Hematopoietic multipotent progenitor cell treated with erythropoietin and hydrocortisone succinate and interleukin-3 and kit ligand, for 15 days (in vitro differentiated cells): ENCODE measurements at places on chromosomes 7 and 10.

DNA sequence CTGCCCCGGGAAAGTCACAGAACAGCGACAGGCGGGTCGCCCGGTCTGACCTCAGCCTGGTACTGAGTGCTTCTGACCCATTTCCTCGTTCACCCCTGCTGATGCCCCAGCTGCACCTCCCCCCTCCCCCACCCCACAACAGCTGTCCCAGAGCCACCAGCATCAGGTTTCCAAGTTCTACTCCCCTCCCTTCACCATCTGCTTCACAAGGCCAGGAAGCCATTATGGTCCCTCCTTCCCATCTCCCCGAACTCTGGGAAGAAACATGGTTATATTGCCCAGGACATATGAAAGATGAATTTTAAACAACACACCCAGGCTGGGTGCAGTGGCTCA, 301.9 kb upstream of the GALNT17 start:
- no peak for DNase-seq

DNA sequence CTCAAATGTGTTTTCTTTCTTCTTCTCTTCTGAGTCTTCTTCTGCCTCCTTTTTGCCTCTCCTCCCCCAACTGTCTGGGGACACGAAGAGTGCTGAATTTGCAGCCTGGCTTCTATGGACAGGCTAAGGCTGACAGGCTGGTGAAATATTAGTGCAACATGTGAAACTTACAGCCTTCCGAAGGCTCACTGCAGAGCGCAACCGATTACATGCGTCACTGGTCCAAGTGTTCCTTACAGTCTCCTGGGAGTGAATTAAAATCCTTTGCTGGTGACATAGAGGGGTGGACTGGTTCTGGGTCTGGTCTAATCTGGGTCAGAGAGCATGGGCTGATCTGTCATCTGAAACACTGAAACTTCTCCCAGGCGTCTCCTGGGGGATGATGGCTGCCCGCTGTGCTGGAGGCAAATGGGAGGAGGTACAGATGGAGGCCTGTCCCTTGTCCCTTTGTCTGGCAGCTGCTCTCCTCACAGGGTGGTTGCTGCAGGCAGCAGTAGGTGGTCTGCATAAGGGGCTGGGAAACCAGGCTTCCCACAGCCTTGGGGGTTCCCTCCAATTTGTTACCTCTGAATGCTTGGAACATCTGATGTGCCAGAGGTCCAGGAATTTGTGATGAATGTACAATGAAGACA, 143.8 kb upstream of the BMPER start:
- DNase-seq: no peak

- no peak for DNase-seq
These were observed 411.4 kb downstream of the TNS3 start for GRCh38 chr7:47170516-47170915.

GRCh38 chr10:114766470-114766869, 55.1 kb upstream of the FHIP2A start:
- no peak for DNase-seq

DNA sequence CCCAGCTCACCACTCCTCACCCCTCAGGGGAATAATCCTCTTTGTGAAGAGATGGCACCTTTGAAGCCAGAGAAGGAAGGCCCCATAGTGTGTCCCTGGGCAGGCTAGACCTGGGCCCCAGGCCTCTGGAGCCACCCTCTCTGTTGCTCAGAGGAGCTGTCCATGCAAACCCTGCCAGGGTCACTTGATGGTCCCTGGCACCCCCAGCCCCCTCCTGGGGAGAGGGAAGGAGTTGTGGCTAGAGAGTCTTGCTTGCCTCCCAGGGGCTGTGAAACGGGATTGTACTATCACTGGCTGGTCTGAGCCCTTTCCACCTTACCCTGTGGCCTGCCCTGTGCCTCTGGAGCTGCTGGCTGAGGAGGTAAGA, 5.8 kb downstream of the GHRHR start:
- no peak for DNase-seq

DNA sequence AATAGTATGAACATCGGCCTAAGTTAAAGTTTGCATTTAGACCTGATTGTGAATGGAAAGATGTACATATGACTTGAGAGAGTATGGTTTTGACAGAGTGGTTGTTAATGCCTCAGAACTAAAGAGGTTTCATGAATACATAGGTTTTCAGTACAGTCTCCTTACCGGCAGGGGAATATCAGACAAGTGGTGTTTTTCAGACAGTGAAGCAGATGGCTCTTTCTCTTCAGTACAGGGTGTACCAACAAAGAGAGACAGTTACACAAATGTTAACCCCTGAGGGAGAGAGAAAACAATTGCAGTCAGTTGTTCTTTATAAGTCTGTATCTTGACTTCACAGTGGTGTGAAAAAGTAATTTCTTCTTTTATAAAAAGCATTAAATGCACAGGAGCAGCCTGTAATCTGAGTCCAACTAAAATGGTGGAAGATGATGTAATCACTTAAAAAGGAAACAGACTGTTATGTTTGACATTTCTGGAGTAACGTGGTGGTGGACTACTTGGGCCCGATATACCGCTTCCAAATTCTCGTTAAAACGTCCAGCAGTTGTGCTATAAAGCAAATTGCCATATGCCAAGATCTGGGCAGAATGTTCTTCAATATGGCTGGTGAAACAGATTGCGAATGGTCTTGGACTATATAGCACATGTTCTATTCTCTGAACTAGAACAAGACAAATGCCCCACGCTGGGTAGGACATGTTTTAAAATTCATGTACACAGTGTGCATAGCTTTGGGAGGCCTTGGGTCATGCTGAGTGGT, 69.2 kb downstream of the SDK1 start:
- DNase-seq: no peak

- DNase-seq: no peak
These were observed 1137.0 kb upstream of the PHF14 start for GRCh38 chr7:9836671-9837070.

DNA sequence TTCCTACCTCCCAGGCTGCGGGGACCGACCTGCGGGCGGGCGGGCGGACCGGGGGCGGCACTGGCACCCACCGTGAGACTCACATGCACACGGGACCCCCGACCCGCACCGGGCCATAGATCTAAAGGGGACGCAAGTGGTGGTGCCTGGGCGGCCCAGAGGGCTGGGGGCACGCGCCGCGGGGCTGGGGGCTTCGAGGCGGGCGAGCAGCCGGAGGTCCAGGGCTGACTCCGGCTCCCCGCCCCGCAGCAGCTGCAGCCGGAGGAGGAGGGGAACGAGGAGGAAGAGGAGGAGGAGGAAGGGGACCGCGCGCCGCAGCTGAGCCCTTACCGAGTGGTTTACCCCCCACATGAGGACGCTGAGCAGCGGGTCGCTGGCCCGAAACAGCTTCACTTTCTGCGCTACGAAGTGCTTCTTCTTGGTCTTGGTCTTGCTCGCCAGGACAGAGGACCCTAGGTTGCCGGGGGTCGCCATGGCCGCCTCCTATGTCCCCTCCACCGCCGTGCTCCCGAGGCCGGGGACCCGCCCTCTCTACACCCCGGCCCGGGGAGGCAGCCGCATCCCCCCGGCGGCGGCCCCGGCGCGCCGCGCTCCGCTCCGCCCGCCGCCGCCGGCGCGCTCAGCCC, 412 bp downstream of the PIP4K2A start:
- peak; percentile 23 for DNase-seq

DNA sequence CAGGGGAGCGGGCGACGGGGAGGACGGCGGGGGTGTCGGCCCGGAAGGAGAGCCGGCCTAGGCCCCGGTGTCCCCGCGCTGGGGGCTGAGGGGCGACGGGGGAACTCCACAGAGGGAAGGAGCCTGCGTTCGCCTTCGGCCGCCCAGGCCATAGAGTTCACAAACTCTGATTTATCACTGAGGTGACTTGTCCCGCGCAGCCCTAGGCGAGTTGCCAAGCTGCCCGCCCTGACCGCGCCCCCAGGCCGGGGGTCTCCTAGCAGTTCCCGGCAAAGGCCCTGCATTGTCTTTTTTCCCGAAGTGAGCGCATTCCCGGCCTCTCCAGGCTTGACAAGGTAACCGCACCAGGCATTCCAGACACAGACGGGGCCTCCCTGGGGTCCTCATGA, 2.9 kb upstream of the NKX6-2 start:
- no peak for DNase-seq

DNA sequence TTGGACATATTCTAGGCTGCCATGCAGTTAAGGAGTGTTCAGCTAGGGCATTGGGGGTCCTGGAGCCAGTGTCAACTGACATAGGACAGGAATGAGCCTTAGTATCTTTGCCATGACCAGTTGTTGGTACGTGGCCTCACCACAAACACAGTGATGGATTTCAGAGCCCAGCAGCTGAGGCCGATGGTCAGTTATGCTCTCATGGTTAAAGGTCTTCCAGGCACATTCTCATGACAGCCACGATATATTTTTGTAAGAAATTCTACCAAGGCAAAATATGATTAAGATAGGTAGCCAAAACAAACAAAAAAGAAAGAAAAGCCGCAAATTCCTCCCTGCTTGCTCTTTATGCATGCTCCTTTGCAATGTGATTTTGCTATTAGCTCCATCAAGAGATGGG, 47.8 kb downstream of the CDHR3 start:
- DNase-seq: no peak

DNA sequence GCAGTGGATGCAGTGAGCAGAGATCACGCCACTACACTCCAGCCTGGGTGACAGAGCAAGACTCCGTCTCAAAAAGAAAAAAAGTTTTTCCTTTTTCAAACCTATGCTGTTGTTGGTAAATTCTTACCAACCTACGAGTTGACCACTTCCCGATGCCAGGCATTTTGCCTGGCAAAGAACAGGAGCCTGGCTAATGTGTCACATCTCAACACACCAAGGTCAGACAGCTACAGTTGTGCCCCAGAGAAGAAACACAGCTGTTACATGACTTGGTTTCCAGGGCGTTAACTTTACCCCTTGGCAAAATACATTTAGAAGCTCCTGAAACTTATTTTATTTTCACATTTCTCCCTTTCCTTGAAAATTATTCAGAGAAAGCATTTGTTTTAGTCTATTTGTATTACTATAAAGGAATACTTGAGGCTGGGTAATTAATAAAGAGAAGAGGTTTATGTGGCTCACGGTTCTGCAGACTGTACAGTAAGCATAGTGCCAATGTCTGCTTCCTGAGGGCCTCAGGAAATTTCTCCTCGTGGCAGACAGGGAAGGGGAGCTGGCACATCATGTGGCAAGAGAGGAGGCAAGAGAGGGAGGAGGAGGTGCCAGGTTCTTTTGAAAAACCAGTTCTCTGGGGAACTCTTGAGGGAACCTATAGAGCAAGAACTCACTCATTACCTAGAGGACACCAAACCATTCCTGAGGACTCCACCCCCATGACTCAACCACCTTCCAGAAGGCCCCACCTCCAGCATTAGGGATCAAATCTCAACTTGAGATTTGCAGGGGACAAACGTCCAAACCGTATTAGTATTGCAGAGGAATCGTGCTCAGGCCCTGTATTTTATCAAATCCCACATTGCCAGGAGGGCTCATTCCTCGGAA, 83.3 kb downstream of the PAXIP1 start:
- DNase-seq: no peak

GRCh38 chr7:151645311-151645710, 125.6 kb upstream of the RHEB start:
- no peak for DNase-seq
